Uterus (tissue), 4 donors: ENCODE measurements at places on chromosomes 7 and 10. TPM values are rescaled to one million over a fixed set of nuclear protein-coding genes. Genes with fewer than 3 reads are reported as not detected.
A peak's percentile ranks its signal among the peaks of the same experiment; 100 is the strongest.

GIMAP6 gene
- 71.0 TPM for total RNA-seq

ACHE gene
- 6.7 TPM for total RNA-seq

TMEM140 gene
- total RNA-seq, result 18.4 TPM

CYP2C19 gene
- total RNA-seq, result not detected

MYL10 gene
- total RNA-seq, result not detected

MRPS24 gene
- total RNA-seq, result 110 TPM

SPDYE9 gene
- total RNA-seq, result 0.14 TPM

CLRN3 gene
- total RNA-seq, result not detected

CHCHD2 gene
- 439 TPM for total RNA-seq

THSD7A gene
- total RNA-seq, result 36.4 TPM

- no peaks in the 10 kb centered on the region for H3K27me3 ChIP-seq
- no peaks in the 10 kb centered on the region for H3K36me3 ChIP-seq
- H3K4me3 ChIP-seq, result no peak overlapping the region
- DNase-seq, result no peak
- H3K4me1 ChIP-seq, result no peaks in the 10 kb centered on the region
These were observed 18.1 kb upstream of the PANK1 start for GRCh38 chr10:89663144-89663543.

DNA sequence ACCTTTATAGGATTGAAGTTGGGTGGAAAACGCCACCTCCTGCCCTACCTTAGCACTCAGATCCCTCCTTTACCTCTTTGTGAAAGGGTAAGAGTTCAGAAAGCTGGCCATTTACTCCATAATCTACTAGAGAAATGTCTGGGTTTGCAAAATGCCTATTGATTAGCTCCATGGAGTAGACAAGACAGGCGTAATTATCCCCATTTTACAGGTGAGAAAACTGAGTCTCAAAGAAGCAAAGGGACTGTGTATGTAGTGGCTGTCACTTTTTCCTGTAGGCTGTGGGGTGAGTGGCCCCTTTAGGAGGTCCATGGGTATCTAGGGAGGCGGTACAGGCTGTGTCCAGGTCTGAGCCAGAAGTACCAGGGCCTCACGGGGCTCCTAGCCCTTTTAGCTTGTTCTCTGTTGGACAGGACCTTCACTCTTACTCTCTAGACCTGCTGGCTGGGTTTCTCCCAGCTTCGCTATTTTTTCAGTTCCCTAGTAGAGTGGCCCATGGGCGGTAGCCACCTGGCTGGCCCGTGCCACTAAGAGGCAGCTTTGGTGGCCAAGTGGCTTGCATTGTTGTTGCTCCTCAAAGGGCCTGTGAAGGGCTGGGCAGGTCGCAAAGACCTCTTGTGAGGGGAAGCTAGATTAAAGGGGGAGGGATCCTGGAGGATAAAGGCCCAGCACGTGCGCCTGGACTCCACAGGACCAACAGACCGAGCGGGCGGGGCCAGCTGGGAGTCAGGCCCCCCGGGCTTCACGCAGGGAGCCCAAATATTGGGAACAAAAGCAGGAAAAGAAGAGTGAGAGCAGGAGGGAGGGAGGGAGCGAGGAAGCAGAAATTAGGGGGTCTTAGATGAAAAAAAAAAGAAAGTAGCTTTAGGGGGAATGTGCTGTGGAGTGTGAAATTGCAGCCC, 4.7 kb upstream of the PAX2 start:
- no peaks in the 10 kb centered on the region for H3K4me1 ChIP-seq
- no peaks in the 10 kb centered on the region for H3K36me3 ChIP-seq
- H3K27me3 ChIP-seq, result peaks cover 42% of the 10 kb centered on the region
- no peak overlapping the region for H3K4me3 ChIP-seq

GRCh38 chr10:71526653-71527052, 129.9 kb downstream of the CDH23 start:
- no peaks in the 10 kb centered on the region for H3K4me1 ChIP-seq
- no peaks in the 10 kb centered on the region for H3K27me3 ChIP-seq
- H3K4me3 ChIP-seq, result no peak overlapping the region
- DNase-seq, result no peak

GRCh38 chr7:96174812-96175211, 147.1 kb downstream of the SLC25A13 start:
- H3K4me3 ChIP-seq, result no peak overlapping the region
- no peaks in the 10 kb centered on the region for H3K27me3 ChIP-seq
- DNase-seq, result no peak
- H3K36me3 ChIP-seq, result no peaks in the 10 kb centered on the region
- H3K27ac ChIP-seq, result no peak overlapping the region

DNA sequence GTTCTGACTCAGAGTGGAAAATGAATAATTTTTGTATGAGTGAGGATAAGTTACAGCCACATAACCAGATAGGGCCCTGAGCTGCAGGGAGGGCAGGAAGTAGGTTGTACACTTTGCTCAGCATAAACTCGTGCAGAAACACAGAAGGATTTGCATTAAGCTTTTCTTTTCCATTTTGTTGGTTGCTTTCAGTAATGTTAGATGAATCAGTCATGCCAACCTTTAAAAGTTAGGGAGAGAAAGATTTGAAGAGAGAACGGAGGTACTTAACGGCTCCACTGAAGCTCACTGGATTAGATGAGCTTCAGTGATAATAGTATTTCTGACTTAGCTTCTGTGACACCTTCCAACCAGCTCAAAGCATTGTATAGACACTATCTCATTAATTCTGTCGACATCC, 348.1 kb downstream of the GATA3 start:
- no peaks in the 10 kb centered on the region for H3K27me3 ChIP-seq
- no peaks in the 10 kb centered on the region for H3K36me3 ChIP-seq
- H3K27ac ChIP-seq, result no peak overlapping the region
- no peak for DNase-seq

DNA sequence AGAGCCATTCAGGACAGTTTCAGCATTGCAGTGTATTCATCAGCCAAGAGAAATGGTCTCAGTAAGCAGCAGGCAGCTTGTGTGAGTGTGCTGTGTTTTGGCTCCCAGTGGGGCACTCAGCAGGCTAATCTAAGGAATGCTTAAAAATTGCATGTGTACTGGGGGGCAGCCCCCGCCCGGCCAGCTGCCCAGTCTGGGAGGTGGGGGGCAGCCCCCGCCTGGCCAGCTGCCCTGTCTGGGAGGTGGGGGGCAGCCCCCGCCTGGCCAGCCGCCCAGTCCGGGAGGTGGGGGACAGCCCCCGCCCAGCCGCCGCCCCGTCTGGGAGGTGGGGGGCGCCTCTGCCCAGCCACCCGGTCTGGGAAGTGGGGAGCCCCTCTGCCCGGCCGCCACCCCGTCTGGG, 116.2 kb downstream of the GRID1 start:
- H3K36me3 ChIP-seq, result no peaks in the 10 kb centered on the region
- no peak for DNase-seq
- H3K4me3 ChIP-seq, result no peak overlapping the region
- H3K4me1 ChIP-seq, result no peaks in the 10 kb centered on the region
- no peaks in the 10 kb centered on the region for H3K27me3 ChIP-seq

- DNase-seq, result no peak
- no peaks in the 10 kb centered on the region for H3K27me3 ChIP-seq
- no peak overlapping the region for H3K27ac ChIP-seq
- H3K4me1 ChIP-seq, result no peaks in the 10 kb centered on the region
These were observed 6.2 kb downstream of the NRP1 start for GRCh38 chr10:33328253-33328652.

GRCh38 chr10:14665865-14666857, 108.5 kb downstream of the FAM107B start:
- no peak overlapping the region for H3K4me3 ChIP-seq
- no peaks in the 10 kb centered on the region for H3K27me3 ChIP-seq
- no peaks in the 10 kb centered on the region for H3K36me3 ChIP-seq
- H3K4me1 ChIP-seq, result peaks cover 2% of the 10 kb centered on the region
- peak overlapping the region; percentile 60 for H3K27ac ChIP-seq

GRCh38 chr10:62610649-62611229, 193.8 kb upstream of the ADO start:
- H3K4me3 ChIP-seq, result no peak overlapping the region
- H3K36me3 ChIP-seq, result no peaks in the 10 kb centered on the region
- H3K27me3 ChIP-seq, result no peaks in the 10 kb centered on the region

- no peak for DNase-seq
- H3K4me3 ChIP-seq, result no peak overlapping the region
- H3K27me3 ChIP-seq, result no peaks in the 10 kb centered on the region
- H3K4me1 ChIP-seq, result no peaks in the 10 kb centered on the region
These were observed 12.2 kb upstream of the SAMD9L start for GRCh38 chr7:93160410-93160809.

DNA sequence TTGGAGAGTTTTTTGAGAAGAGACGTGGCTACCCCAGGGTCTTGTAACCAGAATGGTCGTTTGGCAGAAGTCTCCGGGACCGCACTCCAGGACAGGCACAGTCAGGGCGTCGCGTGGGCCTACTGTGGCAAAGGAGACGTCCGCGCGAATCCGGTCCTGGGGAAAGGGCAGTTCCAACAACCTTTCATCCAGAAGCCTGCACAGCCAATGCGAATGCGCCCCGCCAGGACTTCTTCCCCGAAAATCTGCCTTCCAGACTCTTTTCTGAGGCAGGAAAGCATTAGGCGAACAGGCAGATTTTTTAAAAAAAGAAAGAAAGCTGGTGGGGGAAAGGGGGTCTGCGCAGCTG, 2.0 kb downstream of the HPSE2 start:
- H3K27me3 ChIP-seq, result peaks cover 31% of the 10 kb centered on the region
- H3K4me3 ChIP-seq, result peak overlapping the region; percentile 4
- DNase-seq, result no peak
- H3K36me3 ChIP-seq, result no peaks in the 10 kb centered on the region
- peak overlapping the region; percentile 63 for H3K27ac ChIP-seq
- peaks cover 16% of the 10 kb centered on the region for H3K4me1 ChIP-seq

DNA sequence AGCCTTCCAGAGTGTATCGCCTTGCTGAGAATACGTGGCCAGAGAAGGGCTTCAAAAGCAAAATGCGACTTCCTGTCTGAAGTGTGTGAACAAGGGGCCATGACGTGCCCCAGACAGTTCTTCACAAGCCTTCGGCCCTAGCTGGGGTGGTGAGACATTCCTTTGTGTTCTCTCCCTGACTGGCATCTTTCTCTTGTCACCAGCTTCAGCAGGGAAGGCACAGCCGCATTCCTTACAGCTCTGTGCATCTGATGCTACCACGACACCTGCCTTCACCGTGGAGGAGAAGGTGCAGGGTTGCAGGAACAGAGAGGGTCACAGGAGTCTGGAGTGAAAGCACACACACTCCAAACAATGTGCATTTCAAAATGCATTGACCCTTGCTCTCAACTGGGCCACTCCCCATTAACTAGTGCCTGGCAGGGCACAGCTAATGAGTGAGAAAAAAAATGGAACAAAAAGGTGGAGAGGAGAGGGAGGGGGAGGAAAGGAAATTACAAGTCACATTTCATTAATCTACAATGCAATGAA, 93.4 kb downstream of the GPR26 start:
- H3K4me3 ChIP-seq, result no peak overlapping the region
- H3K36me3 ChIP-seq, result no peaks in the 10 kb centered on the region

GRCh38 chr10:83680470-83680891, 458.8 kb upstream of the GHITM start:
- no peaks in the 10 kb centered on the region for H3K4me1 ChIP-seq
- no peak overlapping the region for H3K27ac ChIP-seq
- H3K36me3 ChIP-seq, result no peaks in the 10 kb centered on the region
